Tibial nerve (tissue), 4 donors: ENCODE measurements at places on chromosomes 6 and 20.

- DNase-seq: no peak
Observed at GRCh38 chr6:119024111-119024510, 54.4 kb downstream of the FAM184A start.

DNA sequence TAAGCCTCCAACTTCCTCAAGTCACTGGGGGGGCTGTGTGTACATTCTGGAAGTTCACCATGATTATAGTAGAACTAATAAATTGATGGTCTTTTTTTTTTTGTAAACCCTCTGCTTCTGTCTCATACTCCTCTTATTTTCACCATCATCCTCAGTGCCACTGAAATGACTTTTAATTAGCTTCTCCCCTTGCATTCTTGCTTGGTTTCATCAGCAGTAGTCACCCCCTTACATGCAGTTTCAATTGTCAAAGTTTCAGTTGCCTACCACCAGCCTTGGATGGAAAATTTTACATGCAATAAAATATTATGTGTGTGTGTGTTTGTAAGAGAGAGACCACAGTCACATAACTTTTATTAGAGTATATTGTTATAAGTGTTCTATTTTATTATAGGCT, 175.8 kb upstream of the BMP5 start:
- no peak for DNase-seq

DNA sequence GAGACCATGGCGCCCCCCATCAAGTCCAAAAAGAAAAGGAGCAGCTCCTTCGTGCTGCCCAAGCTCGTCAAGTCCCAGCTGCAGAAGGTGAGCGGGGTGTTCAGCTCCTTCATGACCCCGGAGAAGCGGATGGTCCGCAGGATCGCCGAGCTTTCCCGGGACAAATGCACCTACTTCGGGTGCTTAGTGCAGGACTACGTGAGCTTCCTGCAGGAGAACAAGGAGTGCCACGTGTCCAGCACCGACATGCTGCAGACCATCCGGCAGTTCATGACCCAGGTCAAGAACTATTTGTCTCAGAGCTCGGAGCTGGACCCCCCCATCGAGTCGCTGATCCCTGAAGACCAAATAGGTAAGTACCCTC, 41.7 kb upstream of the NAA20 start:
- DNase-seq: no peak

GRCh38 chr20:14744723-14745122, 407.3 kb upstream of the FLRT3 start:
- DNase-seq: no peak
